Spinal cord (tissue), 10 donors: ENCODE measurements at places on chromosomes 3 and 15. TPM values are rescaled to one million over a fixed set of nuclear protein-coding genes. Genes with fewer than 3 reads are reported as not detected.

- DNase-seq, result no peak
These were observed 4.9 kb downstream of the LEKR1 start for GRCh38 chr3:156831006-156831405.

GRCh38 chr3:17033516-17034168, 148.9 kb downstream of the PLCL2 start:
- DNase-seq, result no peak

DNA sequence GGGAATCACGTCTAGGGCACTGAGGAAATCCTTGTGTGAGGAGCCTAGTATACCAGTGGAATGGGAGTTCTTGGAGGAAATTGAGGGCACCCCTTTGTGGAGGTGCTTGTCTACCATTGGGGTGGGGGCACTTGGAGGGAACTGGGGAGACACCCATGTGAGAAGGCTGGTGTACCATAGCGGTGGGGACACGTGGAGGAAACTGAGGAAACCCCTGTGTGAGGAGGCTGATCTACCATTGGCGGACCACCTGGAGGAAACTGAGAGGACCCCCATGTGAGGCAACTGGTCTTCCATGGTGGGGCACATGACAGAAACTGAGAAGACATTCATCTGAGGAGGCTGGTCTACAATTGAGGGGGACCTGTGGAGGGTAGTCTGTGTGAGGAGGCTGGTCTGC, 164.5 kb downstream of the FBLN2 start:
- no peak for DNase-seq

DNA sequence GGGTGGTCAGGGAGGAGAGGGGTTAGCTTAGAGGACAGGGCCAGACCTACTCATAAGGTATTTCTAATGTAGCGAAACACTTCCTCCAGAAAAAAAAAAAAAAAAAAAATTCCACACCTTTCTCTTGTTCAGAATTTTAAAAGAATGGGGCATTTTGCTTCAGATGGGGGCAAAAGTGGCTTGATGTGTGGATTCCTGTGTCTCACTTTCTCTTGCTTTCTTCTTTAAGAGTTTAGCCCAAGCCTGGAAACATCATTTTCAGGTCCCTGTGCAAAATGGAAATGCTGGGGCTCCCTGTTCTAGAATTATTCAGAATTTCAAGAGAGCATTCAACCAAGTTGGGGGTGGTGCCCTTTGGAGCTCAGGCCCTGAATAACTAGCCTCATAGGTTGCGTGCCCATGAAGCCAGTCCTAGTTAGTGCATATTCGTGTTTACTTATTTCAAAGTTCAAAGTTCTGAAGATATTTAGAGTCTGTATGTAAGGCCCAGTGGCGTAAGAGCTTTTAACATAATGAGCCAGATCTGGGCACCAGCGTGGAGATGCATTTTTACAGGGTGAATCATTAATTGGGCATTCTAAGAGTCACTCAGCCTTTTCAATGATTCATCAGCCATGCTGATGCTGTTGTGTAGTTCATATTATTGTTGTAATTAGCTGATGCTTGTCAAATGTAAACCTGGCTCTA, 104.5 kb downstream of the RPLP1 start:
- DNase-seq, result peak; percentile 37

The CHMP2B gene
- 26.7 TPM for total RNA-seq
